ENCODE measurements at places on chromosomes 7 and 10.

DNA sequence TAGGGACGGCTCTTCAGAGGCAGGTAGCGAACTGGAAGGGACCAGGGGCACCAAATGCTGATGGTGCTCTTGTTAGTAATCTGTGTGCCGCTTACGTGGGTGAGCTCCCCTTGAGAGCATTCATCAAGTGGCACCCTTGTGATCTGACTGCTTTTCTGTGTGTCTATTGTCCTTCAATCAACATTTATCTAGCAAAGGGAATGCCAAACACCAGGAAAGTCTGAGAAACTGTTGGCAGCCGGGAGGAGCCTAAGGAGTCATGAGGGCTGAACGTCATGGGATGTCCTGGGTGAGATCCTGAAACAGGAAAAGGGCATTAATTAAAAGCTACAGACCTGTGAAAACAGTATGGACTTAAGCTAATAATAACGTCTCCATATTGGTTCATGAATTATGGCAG, 733.1 kb downstream of the TYW1 start:
- no peak for DNase-seq

- no peak for DNase-seq
Observed at GRCh38 chr7:41110186-41110585, 592.7 kb downstream of the INHBA start.

DNA sequence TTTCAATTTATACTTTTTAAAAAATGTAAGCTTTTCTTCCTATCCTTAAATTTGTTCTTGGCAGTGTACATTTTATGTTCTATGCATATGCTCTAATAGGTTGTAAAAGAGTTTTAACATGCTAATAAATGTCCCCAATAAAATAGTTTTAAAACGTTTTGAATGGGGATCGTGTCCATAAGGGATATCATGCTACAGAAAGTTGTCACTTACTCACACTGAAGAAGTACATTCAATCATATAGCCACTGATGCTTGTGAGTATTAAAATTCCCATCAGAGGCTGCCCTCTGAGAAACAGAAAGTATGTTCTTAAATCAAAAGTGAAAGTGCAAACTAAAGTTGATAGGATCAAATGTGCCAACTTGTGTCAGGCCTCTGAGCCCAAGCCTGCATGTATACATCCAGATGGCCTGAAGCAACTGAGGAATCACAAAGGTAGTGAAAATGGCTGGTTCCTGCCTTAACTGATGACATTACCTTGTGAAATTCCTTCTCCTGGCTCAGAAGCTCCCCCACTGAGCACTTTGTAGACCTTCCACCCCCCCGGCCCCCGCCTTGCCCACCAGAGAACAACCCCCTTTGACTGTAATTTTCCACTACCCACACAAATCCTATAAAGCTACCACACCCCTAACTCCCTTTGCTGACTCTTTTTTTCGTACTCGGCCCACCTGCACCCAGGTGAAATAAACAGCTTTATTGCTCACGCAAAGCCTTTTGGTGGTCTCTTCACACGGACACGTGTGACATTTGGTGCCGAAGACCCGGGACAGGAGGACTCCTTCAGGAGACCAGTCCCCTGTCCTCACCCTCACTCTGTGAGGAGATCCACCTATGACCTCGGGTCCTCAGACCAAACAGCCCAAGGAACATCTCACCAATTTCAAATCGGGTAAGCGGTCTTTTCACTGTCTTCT, 877 bp upstream of the NOD1 start:
- DNase-seq = peak; percentile 66

DNA sequence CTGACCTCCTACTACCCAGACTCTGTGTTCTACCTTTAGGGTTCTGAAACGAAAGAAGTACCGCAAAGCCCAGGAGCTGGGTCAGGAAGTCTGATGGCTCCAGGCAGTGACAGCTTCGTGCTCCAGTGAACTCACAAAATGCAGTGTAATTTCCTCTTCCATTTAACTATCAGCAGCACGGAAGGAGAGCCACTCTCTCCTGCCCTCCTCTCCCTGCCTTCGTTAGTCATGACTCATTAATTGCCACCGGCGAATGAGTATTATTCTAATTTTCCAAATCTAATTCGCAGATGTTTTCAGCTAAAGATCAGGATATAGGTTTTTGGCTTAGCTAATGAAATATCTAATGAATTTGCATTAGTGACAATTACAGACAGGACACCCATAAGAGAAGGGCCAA, 1262.0 kb downstream of the TYW1 start:
- no peak for DNase-seq

DNA sequence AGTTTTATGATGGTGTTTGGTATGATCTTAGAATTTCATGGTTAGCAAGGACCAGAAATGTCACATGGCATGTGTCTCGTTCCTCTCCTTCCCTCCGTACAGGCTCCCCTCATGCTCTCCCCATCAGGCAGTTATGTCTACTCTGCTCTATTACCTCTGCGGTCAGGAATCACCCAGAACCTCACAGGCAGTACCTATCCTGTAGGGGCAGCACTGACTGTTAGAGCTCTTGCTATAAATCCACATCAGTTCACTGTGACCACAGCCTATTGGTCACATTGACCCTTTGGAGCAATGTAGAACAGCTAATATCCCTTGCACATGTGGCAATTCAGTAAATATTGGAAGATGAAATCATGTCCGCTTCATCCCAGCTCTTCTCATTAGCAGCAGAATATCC, 151.8 kb downstream of the WNT2 start:
- DNase-seq = no peak

GRCh38 chr10:76334255-76334654, 902.8 kb downstream of the LRMDA start:
- DNase-seq = no peak

- DNase-seq = no peak
Observed at GRCh38 chr10:125333769-125334168, 173.4 kb upstream of the CTBP2 start.

GRCh38 chr7:28802450-28802849, 155.7 kb downstream of the TRIL start:
- DNase-seq = no peak

DNA sequence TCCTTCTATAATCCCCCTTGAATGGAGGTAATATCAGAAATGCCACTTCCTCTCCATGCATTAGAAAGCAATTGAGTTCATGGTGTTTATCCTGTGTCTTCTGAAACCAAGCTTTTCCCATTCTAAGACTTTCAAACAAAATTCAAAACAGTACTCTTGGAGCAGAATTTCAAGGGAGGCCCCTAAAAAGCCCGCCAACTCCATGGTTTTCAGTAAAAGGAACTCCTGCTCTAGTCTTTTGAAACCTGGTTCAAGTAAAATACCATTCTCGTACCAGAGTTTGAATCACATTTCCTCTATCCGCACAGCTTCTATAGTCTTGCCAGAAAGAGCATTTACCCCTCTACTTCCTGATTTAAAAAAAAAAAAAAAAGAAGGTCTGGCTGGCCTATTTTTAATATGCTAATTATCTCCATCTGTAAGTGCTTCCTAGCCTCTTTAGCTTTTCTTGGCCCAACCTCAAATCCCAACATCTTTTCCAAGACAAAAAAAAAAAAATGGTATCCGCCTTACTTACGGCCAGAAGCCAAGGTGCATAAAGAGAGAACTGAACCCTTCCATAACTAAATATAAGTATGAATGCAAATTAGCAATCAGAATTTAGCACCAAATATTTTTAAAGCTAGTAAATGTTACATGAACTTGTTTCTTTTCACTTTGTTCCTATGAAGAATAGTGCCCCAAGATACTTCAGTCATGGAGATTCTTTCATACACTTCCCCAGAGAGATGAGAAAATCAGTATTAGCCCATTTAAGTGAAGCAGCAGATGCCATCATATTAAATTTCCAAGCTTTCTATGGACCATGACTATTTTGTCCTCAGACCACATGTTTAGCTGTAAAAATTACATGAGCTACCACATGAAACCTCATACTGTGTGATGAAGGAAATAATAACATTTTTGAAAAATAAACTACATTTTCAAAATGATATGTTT, 199.9 kb upstream of the FAM3C start:
- DNase-seq = no peak

GRCh38 chr7:16648551-16648950, 2.6 kb downstream of the BZW2 start:
- no peak for DNase-seq

DNA sequence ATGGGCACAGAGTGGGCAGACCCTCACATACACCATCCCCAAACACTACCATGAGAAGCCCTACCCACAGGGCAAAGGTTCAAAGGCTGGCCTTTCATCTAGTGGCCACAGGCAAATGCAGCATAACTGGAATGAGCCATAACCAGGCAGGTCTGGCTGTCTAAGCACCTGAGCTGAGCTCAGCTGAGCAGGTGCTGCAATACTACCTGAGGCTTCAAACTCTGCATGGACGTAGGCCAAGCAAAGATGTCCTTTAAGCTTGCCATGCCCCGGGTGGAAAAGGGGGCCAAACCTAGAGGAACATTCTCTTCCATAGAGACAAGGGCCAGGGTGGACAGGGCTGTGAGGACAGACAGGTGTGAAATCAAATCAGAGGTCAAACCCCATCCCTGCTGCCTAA, 65.3 kb upstream of the CAMK2B start:
- no peak for DNase-seq

GRCh38 chr7:132225216-132226030, 350.8 kb downstream of the PLXNA4 start:
- no peak for DNase-seq

DNA sequence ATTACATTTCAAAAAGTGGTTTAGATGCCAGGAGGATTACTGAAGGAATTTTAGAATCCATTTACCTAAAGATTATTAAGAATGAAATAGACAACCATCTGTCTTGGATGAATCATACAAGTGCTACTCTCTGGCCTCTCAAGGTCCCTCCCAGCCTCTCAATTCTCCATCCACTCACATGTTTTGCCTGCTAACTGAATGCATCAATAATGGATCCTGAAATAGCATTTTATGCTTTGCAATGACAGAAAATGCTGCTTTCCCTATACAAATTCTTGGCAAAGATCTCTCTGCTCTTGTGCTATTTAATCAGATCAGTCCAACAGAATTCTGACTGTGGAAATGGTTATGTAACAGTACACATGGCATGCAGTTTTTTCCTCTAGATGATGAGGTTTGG, 68.1 kb downstream of the HBP1 start:
- no peak for DNase-seq

GRCh38 chr10:122141821-122142640, 129.1 kb upstream of the BTBD16 start:
- DNase-seq = no peak

GRCh38 chr10:126017961-126018560, 121.7 kb downstream of the FANK1 start:
- no peak for DNase-seq

DNA sequence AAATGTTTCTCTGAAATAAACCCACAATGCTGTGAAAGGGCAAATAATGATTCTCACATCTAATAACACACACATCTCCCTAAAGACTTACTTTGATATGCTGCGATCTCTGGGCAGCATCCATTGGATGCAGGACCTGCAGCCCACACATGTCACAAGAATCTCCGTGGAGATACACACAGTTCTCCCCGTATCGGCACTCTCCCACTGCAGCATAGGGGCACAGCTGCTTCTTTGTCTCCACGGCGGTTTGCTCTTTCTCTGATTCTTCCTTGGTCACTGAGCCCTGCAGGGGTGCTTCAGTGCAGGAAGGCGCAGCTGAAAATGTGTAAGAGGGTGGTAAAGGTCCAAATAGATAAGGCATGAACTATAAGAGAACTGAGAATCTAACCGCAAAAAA, 20.4 kb downstream of the MKRN1 start:
- no peak for DNase-seq

- no peak for DNase-seq
Observed at GRCh38 chr10:17240096-17240495, 12.1 kb downstream of the VIM start.

GRCh38 chr10:70223728-70224127, 9.5 kb downstream of the PPA1 start:
- no peak for DNase-seq

- DNase-seq = no peak
Observed at GRCh38 chr10:133166504-133166827, 6.4 kb downstream of the KNDC1 start.

DNA sequence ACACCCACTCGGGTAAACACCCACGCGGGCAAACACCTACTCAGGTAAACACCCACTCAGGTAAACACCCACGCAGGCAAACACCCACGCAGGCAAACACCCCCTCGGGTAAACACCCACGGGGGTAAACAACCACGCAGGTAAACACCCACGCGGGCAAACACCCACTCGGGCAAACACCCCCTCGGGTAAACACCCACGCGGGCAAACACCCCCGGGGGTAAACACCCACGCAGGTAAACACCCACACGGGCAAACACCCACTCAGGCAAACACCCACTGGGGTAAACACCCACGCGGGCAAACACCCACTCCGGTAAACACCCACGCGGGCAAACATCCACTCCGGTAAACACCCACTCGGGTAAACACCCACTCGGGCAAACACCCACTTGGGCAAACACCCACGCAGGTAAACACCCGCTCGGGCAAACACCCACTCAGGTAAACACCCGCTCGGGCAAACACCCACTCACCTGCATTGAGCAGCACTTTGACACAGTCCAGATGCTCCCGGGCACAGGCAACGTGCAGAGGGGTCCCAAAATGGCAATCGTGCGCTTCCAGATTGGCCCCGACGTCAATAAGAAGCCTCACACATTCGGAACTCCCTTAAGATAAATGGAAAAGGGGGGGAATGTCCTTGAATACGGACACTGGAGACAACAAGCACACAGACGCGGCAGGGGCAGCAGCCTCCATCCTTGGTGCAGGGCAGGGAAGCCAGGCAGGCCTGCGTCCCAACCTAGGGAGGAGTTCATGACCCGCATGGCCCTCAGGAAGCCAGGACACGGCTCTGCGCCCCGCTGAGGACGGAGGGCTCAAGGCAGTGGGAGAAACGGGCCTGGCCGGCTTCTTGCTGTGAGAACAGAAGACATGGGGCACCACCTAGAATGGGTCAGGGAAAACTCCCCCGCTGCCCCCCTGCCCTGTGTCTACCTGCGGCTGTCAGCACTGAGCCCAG, 17.6 kb downstream of the ASB13 start:
- DNase-seq = no peak
